ENCODE measurements at places on chromosomes 2 and 18. TPM values are rescaled to one million over a fixed set of nuclear protein-coding genes. Genes with fewer than 3 reads are reported as not detected.

GRCh38 chr2:241637795-241638660 lies 535 bp downstream of the ATG4B start:
- peak; percentile 31 for DNase-seq

GRCh38 chr2:181602017-181602416 lies 54.9 kb downstream of the CERKL start:
- no peak for DNase-seq

- no peak for DNase-seq
These were observed 7.7 kb downstream of the ITSN2 start for GRCh38 chr2:24352664-24353063.

The PSMA8 gene
- total RNA-seq = 1.2 TPM

- no peak for DNase-seq
These were observed 236.1 kb downstream of the GCA start for GRCh38 chr2:162579986-162580385.

DNA sequence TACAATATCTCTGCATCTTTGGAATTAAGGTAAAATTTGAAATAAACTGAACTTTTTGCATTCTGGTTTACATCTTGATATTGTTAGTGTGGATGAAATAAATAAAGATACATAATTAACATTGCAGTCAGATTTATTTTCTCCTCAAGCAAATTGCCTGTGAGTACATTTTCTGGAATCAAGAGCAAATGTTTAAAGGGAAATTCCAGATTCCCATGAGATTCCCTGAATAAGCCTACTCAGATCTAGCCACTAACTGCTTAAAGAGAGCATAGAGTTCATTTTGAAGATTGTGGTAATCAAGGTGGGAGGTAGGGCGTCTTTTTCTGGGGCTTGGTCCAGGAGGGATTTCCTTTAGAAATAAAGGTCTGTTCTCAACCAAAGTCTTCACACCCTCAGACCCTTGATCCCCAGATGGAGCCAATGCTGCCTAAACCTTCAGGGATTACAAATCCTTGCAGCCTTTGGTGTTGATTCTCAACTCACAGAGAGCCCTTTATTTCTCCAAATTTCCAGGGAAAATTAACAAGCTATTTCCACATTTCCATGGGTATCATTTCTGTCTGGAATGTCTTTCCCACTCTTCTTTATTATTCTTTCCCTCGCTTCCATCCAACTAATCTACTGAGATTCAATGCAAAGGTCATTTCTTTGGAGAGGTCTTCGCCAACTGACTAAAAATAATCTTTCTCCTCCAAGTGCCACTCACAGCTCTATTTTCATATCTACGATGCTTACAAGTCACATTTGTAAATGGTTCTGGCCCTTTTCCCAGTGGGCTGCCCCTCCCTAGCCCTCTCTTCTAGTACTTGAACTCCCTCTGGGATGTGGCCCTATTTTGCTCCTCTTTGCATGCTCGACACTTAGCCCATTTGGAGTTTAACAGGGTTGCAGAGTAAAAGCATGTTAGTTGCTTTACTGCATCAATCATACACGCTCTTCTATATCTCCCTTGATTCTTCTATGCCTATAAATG lies 79.8 kb upstream of the SPATS2L start:
- DNase-seq = no peak

- DNase-seq = no peak
These were observed 68.3 kb upstream of the ZNF397 start for GRCh38 chr18:35172451-35173035.

DNA sequence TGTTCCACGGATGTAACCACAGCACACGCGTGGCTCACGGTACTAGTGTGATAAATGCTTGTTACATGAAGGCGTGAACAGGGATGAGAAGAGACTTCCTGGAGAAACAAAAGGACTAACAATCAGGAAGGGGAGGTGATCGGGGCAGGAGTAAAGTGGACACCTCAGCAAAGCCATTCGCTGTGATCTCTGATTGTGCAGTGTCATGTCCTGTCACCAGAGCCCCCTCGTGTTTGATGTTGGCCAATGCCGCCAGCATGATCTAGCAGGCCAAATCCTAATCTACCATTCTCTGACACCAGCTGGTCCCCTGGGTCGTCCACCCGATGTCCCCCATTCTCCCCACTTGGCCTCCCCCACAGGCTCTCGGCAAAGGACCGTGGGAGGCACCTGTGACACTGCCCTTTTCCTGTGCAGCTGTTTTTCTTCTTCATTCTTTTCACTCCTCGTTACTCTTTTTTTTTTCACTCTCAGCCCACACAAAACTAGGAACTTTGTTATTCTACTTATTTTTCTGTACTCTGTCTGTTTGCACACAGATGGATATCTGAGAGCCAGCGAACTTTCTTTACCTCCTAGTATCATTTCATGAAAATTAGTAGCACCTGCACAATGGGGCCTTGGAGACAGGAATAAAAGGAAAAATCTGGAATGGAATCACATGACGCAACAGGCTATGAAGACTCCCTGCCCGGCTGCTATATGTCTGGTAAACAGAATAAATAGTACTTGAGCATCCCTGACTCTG lies 146.8 kb downstream of the TGIF1 start:
- peak; percentile 38 for DNase-seq
